Upper lobe of right lung (tissue), 1 donor: ENCODE measurements at places on chromosomes 4 and X. TPM values are rescaled to one million over a fixed set of nuclear protein-coding genes. Genes with fewer than 3 reads are reported as not detected.

The PCYT1B gene
- 0.14 TPM for total RNA-seq

The SPANXN4 gene
- not detected for total RNA-seq

The FRMD7 gene
- total RNA-seq: not detected

The WNK3 gene
- total RNA-seq: 1.8 TPM

The S100P gene
- total RNA-seq: 3.6 TPM

The PLAC8 gene
- 81.7 TPM for total RNA-seq

GRCh38 chrX:153375571-153375970, 25.6 kb downstream of the PNMA6E start:
- no peak overlapping the region for H3K27ac ChIP-seq
- H3K4me1 ChIP-seq: no peaks in the 10 kb centered on the region
- H3K27me3 ChIP-seq: no peaks in the 10 kb centered on the region
- no peak for DNase-seq
- no peaks in the 10 kb centered on the region for H3K36me3 ChIP-seq
- H3K4me3 ChIP-seq: no peak overlapping the region

DNA sequence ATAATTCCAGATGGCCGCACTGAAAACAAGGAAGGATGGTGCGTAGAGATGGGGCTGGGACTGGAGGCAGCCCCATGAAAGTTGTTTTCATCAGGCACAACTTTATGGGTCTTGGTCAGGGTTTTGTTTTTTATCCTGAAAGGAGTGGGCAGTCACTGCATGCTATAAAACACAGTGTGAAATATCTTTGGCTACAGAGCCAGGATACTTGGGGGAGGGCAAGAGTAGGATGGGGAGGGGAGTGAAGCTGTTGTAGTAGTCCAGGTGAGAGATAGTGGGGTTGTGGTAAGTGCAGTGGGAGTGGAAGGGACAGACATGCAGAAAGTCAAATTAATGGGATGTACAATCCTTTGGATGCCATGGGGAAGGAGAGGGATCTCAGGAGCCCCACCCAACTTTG, 56.5 kb downstream of the PTTG2 start:
- H3K36me3 ChIP-seq: peaks cover 30% of the 10 kb centered on the region
- H3K27me3 ChIP-seq: no peaks in the 10 kb centered on the region
- H3K27ac ChIP-seq: no peak overlapping the region
- no peak overlapping the region for H3K4me3 ChIP-seq
- DNase-seq: no peak
